ENCODE measurements at places on chromosomes 2 and 18. TPM values are rescaled to one million over a fixed set of nuclear protein-coding genes. Genes with fewer than 3 reads are reported as not detected.

FAM117B gene
- 34.7 TPM for total RNA-seq

DNA sequence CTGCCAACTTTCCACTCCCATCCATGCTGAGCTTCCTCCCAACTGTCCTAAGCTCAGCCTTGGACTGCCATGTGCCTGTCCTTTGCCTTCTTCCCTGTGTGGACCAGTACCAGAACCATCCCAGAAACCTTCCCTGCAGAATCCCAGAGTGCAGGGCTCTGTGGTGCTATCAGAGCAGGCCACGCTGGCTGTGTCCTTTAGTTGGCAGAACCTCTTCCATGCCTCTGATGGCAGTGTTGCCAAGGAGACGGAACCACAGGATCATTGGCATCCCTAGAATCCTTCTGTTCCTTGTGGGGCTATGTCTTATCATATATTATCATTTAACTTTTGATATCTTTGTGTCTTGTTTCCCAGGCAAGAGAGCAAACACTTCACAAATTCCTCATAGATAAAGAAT lies 73.0 kb upstream of the NOSTRIN start:
- no peak overlapping the region for H3K27ac ChIP-seq
- H3K36me3 ChIP-seq = no peaks in the 10 kb centered on the region
- no peaks in the 10 kb centered on the region for H3K27me3 ChIP-seq

GRCh38 chr2:216842636-216843035 lies 17.2 kb downstream of the TNP1 start:
- no peak overlapping the region for H3K4me3 ChIP-seq
- H3K36me3 ChIP-seq = no peaks in the 10 kb centered on the region
- peaks cover 9% of the 10 kb centered on the region for H3K4me1 ChIP-seq
- DNase-seq = peak; percentile 39
- no peak overlapping the region for H3K27ac ChIP-seq
- H3K27me3 ChIP-seq = no peaks in the 10 kb centered on the region

DNA sequence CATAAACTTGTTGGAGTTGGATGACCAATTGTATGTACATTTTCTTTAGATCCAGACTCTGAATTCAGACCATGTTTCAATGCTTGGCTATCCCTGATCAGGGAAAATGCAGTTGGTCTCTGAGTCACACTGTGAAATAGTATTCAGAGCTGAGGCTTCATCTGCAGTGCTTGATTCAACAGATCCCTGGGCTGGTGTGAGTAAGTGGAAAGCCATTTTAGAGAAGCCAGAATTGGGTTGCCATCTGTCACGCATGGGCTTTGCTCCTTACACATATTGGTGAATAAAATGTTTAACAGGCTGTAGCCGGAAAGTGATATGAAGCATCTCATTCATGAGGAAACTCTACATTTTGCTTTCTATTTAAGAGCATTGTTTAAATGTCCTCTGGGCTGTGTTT lies 50.0 kb upstream of the ACYP2 start:
- no peak overlapping the region for H3K4me3 ChIP-seq
- H3K27me3 ChIP-seq = no peaks in the 10 kb centered on the region
- no peak overlapping the region for H3K27ac ChIP-seq
- no peaks in the 10 kb centered on the region for H3K4me1 ChIP-seq

- H3K4me3 ChIP-seq = no peak overlapping the region
- no peak overlapping the region for H3K27ac ChIP-seq
- H3K4me1 ChIP-seq = no peaks in the 10 kb centered on the region
- H3K27me3 ChIP-seq = no peaks in the 10 kb centered on the region
These were observed 458.5 kb upstream of the ACVR2A start for GRCh38 chr2:147386284-147386683.

CENPA gene
- total RNA-seq = 5.0 TPM

BIN1 gene
- total RNA-seq = 25.0 TPM

DNA sequence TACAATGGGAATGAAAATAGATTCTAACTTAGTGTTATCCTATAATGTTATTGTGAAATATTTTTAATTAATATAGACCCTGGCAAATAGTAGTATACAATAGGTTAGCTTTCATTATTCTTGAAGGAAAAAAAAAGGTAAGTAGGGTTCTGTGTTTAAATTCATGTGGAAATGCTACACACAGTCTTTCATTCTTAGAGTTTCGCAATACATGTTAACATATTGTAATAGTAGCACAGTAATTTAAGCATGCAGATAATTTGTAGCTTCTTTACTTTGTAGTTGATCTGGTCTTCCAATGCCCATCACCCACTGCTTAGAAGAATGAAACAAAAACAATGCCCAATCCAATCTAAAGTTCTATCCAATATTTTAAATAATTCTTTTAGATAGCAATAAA lies 54.8 kb upstream of the MSTN start:
- no peak overlapping the region for H3K4me3 ChIP-seq
- no peaks in the 10 kb centered on the region for H3K4me1 ChIP-seq
- no peaks in the 10 kb centered on the region for H3K36me3 ChIP-seq
- no peak for DNase-seq
- H3K27me3 ChIP-seq = no peaks in the 10 kb centered on the region

DNA sequence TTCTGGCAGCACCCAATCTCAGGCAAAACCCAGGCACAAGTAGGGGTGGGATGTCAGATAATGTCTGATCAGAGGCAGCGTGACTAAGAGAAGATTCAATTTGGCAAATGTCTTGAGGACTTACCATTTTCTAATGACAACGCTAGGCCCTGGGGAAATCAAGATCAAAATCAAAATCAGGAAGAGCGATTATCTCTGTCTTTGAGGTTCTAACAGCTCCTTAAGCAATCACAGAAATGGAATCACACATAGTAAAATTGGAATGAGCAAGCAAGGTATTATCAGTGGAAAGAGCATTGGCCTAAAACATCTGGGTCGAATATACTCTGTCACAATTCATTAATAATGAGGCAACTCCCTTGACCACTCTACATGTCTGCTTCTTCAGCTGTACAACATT lies 8.6 kb upstream of the SERPINB2 start:
- H3K4me3 ChIP-seq = no peak overlapping the region
- no peak overlapping the region for H3K27ac ChIP-seq
- no peak for DNase-seq
- H3K27me3 ChIP-seq = no peaks in the 10 kb centered on the region
- H3K36me3 ChIP-seq = no peaks in the 10 kb centered on the region
- H3K4me1 ChIP-seq = no peaks in the 10 kb centered on the region
